ENCODE measurements at places on chromosomes 2 and 18. TPM values are rescaled to one million over a fixed set of nuclear protein-coding genes. Genes with fewer than 3 reads are reported as not detected.

FAM117B gene
- total RNA-seq, result 8.5 TPM

SULT1C2 gene
- 3.2 TPM for total RNA-seq

SLC19A3 gene
- 0.04 TPM for total RNA-seq

PXDN gene
- total RNA-seq, result 129 TPM

ACADL gene
- 0.45 TPM for total RNA-seq

ZNF804A gene
- not detected for total RNA-seq

CCDC148 gene
- 0.78 TPM for total RNA-seq

KLHL30 gene
- 31.7 TPM for total RNA-seq

CDH20 gene
- total RNA-seq, result not detected

GRCh38 chr2:126864861-126865260, 33.8 kb upstream of the TEX51 start:
- H3K36me3 ChIP-seq, result no peaks in the 10 kb centered on the region
- no peaks in the 10 kb centered on the region for H3K4me1 ChIP-seq
- no peak for DNase-seq
- H3K27me3 ChIP-seq, result no peaks in the 10 kb centered on the region
- no peak overlapping the region for H3K27ac ChIP-seq

- no peaks in the 10 kb centered on the region for H3K27me3 ChIP-seq
- H3K36me3 ChIP-seq, result no peaks in the 10 kb centered on the region
- H3K27ac ChIP-seq, result no peak overlapping the region
- H3K4me3 ChIP-seq, result no peak overlapping the region
- DNase-seq, result no peak
Observed at GRCh38 chr2:114034742-114035141, 144.9 kb downstream of the ACTR3 start.

- no peak overlapping the region for H3K27ac ChIP-seq
- no peak for DNase-seq
- H3K36me3 ChIP-seq, result no peaks in the 10 kb centered on the region
- no peaks in the 10 kb centered on the region for H3K27me3 ChIP-seq
Observed at GRCh38 chr2:43088143-43089073, 138.0 kb downstream of the ZFP36L2 start.

- H3K4me3 ChIP-seq, result no peak overlapping the region
- H3K36me3 ChIP-seq, result no peaks in the 10 kb centered on the region
- DNase-seq, result peak; percentile 99
- no peaks in the 10 kb centered on the region for H3K27me3 ChIP-seq
- H3K27ac ChIP-seq, result no peak overlapping the region
Observed at GRCh38 chr2:46097714-46098480, 199.3 kb upstream of the EPAS1 start.

DNA sequence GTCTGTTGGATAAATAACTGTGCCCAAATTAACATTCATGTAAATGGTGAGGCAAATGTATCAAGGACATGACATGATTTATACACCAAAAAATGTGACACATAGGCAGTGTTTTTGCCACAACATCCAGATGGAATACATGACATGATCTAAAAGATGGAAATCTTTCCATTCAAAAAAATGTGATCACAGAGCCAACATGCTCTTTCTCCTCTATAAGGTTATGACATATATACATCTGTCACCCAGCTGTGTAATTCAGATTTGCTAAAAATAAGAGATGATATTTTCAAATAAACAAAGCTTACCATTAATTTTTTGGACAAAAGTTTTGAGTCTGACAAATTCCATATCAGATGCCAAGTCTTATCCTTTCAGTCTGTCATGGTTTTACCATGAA, 95.5 kb upstream of the COL3A1 start:
- no peaks in the 10 kb centered on the region for H3K36me3 ChIP-seq
- DNase-seq, result no peak
- no peak overlapping the region for H3K27ac ChIP-seq
- no peaks in the 10 kb centered on the region for H3K4me1 ChIP-seq
- H3K4me3 ChIP-seq, result no peak overlapping the region

- no peaks in the 10 kb centered on the region for H3K4me1 ChIP-seq
- no peak for DNase-seq
- H3K36me3 ChIP-seq, result no peaks in the 10 kb centered on the region
- no peak overlapping the region for H3K4me3 ChIP-seq
- no peak overlapping the region for H3K27ac ChIP-seq
- no peaks in the 10 kb centered on the region for H3K27me3 ChIP-seq
Observed at GRCh38 chr18:77209587-77209986, 40.1 kb upstream of the GALR1 start.

GRCh38 chr2:127012868-127013267, 94.1 kb downstream of the BIN1 start:
- no peak overlapping the region for H3K27ac ChIP-seq
- DNase-seq, result no peak

- H3K4me3 ChIP-seq, result no peak overlapping the region
- H3K4me1 ChIP-seq, result no peaks in the 10 kb centered on the region
- no peaks in the 10 kb centered on the region for H3K27me3 ChIP-seq
- H3K36me3 ChIP-seq, result no peaks in the 10 kb centered on the region
- DNase-seq, result no peak
- H3K27ac ChIP-seq, result no peak overlapping the region
Observed at GRCh38 chr2:42693688-42694479, 70.1 kb downstream of the OXER1 start.

DNA sequence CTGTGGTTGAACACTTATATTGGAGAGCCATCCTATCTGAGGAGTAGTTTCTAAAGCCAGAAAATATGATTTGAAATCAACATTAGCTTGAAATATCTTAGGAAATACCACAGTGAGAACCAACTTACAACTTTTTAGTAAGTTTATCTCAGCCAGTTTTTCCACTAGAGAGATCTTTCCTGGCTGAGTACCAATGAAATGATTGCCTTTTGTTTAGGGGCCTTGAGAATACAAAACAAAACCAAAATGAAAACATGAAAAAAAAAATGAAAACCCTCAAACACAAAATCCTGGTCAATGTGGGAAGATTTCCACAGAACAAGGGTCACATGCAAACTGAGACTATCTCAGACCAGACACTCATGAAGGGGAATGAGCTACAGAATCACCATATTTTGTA, 429.0 kb downstream of the SETBP1 start:
- peaks cover 4% of the 10 kb centered on the region for H3K27me3 ChIP-seq
- no peak overlapping the region for H3K27ac ChIP-seq
- no peaks in the 10 kb centered on the region for H3K36me3 ChIP-seq
- DNase-seq, result no peak
- no peak overlapping the region for H3K4me3 ChIP-seq

GRCh38 chr2:58131191-58132011, 84.8 kb downstream of the VRK2 start:
- peak overlapping the region; percentile 48 for H3K27ac ChIP-seq
- no peaks in the 10 kb centered on the region for H3K27me3 ChIP-seq
- H3K4me3 ChIP-seq, result no peak overlapping the region

- H3K27ac ChIP-seq, result no peak overlapping the region
- H3K4me3 ChIP-seq, result no peak overlapping the region
- H3K36me3 ChIP-seq, result no peaks in the 10 kb centered on the region
- no peaks in the 10 kb centered on the region for H3K4me1 ChIP-seq
Observed at GRCh38 chr2:142223309-142223708, 92.5 kb upstream of the LRP1B start.

GRCh38 chr2:165007161-165007744, 51.9 kb upstream of the SLC38A11 start:
- no peaks in the 10 kb centered on the region for H3K4me1 ChIP-seq
- H3K4me3 ChIP-seq, result no peak overlapping the region
- H3K27ac ChIP-seq, result no peak overlapping the region
- H3K27me3 ChIP-seq, result no peaks in the 10 kb centered on the region
- no peaks in the 10 kb centered on the region for H3K36me3 ChIP-seq
- no peak for DNase-seq

DNA sequence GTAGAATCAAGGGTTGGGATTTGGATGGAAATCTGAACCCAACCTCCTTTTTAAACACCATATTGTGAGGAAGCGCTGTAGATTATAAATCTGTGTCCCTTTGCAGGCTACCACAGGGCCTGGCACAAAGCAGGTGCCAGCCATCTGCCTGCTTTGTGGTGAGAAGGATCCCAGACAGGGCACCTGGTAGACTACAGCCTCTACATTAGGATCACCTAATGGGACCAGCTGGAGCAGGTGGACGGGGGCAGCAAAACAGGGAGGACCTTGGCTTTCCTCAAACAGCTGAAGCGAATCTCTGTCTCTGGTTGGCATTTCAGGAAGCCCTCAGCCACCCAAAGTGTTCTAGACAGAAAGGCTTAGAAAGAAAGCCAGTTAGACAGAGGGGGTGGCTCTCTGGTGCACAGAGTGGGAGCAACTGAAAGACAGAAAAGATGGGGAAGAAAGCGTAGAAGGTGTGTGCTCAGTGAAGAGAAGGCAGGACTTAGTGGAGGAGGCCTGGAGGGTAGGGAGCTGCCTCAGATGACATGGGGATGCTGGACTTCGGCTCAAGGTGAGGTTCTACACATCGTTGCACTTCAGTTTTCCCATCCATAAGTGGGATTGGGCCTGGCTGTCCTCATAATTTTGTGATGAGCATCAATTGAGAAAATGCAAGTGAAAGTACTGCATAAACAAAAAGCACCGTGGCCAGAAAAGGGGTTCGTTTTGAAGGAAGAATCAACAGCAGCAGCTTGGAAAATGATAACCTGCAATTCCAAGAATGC, 350.8 kb downstream of the CYRIA start:
- no peaks in the 10 kb centered on the region for H3K27me3 ChIP-seq
- peaks cover 45% of the 10 kb centered on the region for H3K4me1 ChIP-seq
- no peak overlapping the region for H3K27ac ChIP-seq
- H3K4me3 ChIP-seq, result no peak overlapping the region
- H3K36me3 ChIP-seq, result no peaks in the 10 kb centered on the region
- no peak for DNase-seq

- no peak overlapping the region for H3K27ac ChIP-seq
- peaks cover 4% of the 10 kb centered on the region for H3K4me1 ChIP-seq
Observed at GRCh38 chr2:216370961-216371712, 1.1 kb downstream of the MARCHF4 start.

DNA sequence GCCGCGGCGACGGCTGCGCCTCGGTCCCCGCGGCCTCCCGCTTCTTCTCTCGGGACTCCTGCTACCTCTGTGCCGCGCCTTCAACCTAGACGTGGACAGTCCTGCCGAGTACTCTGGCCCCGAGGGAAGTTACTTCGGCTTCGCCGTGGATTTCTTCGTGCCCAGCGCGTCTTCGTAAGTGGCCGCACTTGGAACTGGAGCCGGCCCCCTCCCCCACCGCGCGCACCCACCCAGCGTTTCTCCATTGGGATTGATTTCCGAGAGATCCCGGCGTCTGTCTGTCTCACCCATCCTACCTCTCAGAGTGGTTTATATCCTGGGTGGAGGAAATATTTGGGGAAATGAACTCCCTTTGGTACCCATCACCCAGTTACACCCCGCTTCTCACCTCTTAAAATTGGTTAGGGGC, 498 bp downstream of the ITGAV start:
- no peaks in the 10 kb centered on the region for H3K36me3 ChIP-seq
- H3K4me3 ChIP-seq, result peak overlapping the region; percentile 95
- peak overlapping the region; percentile 96 for H3K27ac ChIP-seq

GRCh38 chr2:23616630-23617029, 231.7 kb downstream of the KLHL29 start:
- no peak for DNase-seq
- H3K36me3 ChIP-seq, result no peaks in the 10 kb centered on the region
- H3K4me3 ChIP-seq, result no peak overlapping the region
- H3K27ac ChIP-seq, result no peak overlapping the region
- H3K4me1 ChIP-seq, result no peaks in the 10 kb centered on the region

DNA sequence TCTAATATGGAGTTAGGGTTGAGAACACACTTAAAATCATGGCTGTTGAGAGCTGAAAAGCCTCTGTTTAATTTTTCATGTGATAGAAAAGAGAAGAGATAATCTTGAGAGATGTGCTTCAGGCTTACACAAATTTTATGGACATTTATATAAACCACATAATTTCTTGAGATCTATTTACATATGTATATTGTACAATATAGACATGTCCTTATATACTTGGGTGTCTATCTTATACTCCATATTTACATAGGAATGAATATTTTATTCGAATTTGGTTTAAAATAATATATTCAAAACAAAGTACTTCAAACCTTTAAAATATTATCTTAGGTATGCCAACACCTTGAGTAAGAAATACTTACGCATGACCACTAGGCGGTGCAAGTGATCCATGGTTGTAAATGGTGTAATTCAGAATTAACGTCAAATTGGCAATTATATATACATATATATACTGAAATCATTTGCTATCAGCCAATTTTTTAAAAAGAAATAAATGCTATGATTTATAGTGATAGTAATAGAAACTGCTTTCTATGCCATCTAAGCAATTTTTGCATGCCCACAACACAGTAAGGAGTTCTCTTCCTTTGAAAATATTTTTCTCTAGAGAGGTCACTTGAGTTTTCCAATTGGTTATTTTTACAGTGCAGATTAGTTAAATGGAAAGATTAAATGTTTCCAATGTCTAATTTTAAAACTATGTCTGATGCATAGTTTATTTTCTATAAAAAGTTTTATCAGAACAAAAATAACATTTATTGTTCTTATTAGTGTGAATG, 37.6 kb upstream of the SPAG16 start:
- no peak overlapping the region for H3K4me3 ChIP-seq
- H3K36me3 ChIP-seq, result no peaks in the 10 kb centered on the region
- no peaks in the 10 kb centered on the region for H3K27me3 ChIP-seq

DNA sequence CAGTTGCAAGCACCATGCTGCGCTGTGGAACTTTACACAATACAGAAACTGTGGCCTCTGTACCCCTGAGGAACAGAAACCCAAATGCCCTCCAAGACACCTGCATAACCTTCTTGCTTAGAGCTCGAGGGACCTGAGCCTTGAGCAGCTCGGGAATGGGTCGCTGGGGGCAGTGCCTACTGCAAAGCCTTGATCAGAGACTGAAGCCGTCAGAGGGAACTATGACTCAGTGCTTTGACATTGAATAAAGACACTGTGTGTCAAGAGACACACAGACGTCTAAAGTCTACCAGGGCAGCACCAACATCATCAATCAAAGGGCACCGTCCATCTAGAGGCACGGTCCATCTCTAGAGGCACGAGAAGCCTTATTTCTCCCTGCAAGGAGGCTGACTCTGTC, 30.6 kb downstream of the GPR45 start:
- no peaks in the 10 kb centered on the region for H3K27me3 ChIP-seq
- H3K36me3 ChIP-seq, result peaks cover 37% of the 10 kb centered on the region
- H3K4me1 ChIP-seq, result no peaks in the 10 kb centered on the region

DNA sequence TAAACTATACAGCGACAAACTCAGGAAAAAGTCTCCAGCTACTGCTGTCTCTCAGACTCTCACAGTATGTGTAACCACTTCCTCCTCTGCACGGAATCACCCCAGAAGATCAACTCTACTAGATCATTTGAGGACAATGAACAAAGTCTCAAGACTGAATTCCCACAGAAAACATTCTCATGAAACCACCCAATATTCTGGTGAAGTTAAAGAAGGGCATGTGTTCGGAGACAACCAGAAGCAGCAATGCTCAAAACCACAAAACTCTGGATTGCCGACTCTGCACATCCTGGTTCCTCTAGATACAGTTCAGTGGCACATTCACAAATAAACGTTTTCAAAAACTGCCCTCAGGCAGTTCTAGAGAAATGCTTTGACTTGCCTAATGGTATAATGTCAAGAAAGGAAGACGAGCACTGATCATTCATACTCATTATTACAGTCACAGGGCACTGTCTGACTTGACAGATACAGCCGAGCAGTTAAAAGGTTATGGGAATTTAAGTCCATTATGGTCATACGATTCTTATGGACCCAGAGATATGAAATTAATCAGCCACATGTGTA, 91.9 kb upstream of the STK17B start:
- no peaks in the 10 kb centered on the region for H3K27me3 ChIP-seq
- DNase-seq, result no peak
- peaks cover 18% of the 10 kb centered on the region for H3K4me1 ChIP-seq
- no peak overlapping the region for H3K4me3 ChIP-seq

GRCh38 chr2:240858871-240859270, 9.8 kb upstream of the AGXT start:
- peaks cover 4% of the 10 kb centered on the region for H3K27me3 ChIP-seq
- no peaks in the 10 kb centered on the region for H3K36me3 ChIP-seq
- DNase-seq, result no peak
- no peaks in the 10 kb centered on the region for H3K4me1 ChIP-seq
